ENCODE measurements at places on chromosomes 12 and 14.

DNA sequence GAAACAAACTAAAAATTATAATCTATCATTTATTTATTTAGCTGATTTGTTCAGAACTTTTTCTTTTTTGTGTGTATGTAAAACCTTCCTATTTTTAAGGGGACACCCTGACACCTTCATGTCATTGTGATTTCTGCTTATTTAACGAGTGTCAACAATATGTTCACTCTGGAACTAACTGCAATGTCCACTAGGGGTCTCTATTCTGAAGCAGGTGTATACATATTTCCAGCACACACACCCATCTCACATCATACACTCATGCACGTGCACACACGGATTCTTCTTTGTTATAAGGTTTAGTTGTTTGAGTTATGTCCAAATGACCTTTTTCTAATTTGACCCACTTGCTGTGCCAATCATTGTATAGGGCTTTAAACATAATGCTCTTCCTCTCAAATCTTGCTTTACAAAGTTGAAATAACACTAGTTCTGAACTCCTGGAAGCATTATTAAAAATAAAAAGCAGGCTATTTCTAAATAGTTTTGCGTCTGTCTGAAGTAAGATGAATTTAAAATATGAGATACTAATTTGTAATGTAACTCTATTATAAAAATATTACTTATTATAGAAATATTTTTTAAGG lies 15.5 kb downstream of the E2F7 start:
- no peak for DNase-seq

DNA sequence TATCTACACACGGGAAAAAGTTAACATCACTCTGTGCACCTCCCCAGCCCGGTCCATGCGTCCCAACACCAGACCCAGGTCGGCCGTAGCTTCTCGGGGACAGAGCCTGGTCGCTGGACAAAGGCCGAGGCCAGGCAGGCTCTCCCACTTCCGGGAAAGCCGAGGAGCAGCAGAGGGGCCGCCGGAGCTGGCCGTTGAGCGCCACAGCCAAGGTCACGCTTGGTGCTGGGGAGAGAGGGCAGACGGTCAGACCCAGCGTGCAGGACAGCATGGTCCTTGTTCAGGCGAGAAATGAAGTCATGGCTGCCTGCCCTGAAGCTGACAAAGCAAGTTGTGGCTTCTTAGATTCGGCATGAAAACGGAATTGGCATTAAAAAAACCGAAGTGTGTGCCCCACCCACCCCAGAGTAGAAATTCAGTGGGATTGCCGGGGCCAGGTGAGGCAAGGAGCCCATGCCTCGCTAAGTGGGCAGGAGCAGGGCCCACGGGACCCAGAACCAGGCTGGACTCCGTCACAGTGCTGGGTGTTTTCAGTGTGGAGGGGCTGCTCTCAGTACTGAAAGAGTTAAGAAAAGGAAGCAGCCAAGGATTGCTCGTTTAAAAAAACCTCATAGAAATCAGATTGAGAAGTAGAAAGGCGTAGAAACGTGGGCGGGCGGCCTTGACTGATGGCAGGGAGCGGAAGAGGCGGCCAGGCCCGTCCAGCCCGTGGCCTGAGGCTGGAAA lies 4.3 kb downstream of the ARL6IP4 start:
- no peak for DNase-seq

DNA sequence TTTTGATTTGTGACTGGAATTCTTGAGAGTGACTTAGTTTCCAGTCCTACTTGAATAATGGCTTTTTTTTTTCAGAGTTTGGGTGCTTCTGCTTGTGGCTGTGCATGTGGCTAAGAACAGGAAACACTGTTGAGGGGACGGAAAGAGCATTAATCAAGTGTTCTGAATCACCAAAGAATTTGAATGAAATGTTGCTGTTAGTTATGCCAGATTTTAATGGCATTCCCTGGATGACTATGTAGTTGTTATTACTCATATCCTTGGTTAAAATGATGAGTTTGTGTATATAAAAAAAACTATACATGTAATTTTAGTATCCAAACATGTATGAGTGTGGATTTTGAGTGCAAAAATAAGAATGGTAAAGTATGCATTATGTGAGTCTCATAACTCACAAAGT lies 347.9 kb downstream of the BCAT1 start:
- no peak for DNase-seq

GRCh38 chr12:24553259-24553658 lies 395.6 kb downstream of the BCAT1 start:
- DNase-seq = no peak

- no peak for DNase-seq
Measured at GRCh38 chr12:126936181-126936851, 1330.7 kb upstream of the TMEM132C start.

GRCh38 chr12:105922670-105923102 lies 216.1 kb downstream of the NUAK1 start:
- no peak for DNase-seq

DNA sequence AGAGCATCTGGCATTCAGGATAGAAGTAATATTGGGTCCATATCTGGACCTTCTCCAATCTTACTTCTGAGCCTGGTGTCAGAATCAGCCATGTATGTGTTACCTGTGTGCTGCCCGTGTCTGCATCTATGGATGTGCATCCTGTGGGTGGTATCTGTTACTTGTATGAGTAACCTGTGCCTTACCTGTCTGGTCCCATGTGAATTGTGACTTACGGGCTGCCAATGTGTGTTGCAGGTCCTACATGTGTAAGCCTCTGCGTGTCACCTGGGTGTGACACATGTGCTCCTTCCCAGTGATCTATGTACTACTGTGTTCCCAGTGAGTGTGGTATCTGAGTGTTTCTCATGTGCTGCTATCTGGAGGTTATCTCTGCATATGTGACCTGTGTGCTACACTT lies 208.4 kb downstream of the ADGRD1 start:
- no peak for DNase-seq

GRCh38 chr14:32121948-32122347 lies 44.8 kb downstream of the ARHGAP5 start:
- no peak for DNase-seq

DNA sequence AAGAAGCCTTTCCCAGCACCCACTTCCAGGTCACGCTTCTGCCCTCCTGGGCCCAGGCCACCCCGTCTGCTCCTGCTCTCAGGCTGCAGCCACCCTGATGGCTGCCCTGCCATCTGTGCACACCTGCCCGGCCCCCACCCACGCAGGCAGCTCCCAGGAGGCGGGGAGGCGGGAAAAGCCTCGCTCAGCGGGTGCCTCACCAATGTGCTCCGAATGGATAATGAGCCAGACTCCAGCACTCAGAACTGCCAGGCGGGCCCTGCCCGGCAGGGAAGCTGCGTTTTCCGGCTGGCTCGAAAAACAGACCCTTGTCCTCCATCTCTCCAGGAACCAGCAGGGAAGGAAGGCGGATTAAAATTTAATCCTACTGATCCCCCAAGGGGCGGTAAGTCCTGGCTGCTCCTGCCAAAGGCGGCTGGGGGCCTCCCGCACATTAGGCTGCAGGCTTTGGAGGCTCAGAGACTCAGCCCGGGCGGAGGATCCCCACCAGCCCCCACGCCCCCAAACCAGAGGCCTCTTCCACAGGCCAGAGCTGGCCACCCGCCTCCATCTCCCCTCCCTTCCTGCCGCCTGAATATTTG lies 104.0 kb downstream of the NCOR2 start:
- DNase-seq = no peak

DNA sequence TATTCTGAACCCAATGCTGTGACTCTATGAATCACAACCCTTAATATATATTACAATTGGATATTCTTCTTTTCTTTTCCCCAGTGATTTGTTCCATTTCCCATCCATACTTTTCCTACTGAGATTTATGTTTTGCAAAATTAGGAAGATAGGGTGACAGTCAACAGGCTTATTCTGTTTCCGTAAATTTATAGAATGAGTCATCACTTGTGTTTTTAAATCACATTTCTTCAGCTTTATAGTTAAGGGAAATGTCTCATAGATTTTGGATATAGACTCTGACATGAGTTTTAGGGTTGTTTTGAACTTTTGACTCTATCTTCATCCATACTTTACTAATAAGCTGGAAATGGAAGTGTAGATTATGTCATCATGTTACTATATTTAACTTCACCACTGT lies 661.6 kb upstream of the FBXO33 start:
- DNase-seq = no peak

DNA sequence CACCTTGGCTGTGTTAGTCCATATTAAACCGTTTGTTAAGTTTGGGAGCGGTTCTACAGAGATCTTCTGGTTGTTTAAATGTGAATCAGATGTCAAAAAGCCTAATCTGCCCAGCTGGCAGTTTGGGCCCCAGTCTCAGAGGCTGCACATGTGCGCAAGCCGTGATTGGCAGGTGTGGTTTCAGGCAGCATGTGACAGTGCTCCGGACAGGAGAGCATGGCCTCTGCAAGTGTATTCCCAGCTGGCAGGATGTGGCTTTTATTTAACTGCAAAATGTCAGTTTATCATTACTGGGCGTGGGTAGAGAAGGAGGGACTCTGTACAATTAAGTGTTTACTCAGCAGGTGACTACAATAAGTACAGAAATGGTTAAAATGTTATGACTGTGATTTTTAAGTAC lies 77.5 kb downstream of the PELI2 start:
- DNase-seq = no peak

DNA sequence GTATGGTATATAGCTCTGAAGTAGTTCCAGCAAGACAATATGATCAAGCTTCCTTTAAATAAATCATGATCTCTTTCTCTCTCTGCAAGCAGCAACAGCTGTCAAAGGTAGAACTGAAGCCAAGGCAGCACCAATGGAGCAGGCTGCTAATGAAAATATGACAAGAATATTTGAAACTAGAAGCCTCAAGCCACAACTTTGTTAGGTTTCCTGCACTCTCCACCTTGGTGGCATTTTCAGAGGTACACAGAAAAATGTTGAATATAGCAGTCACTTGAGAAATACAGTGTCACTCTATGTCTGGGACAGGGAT lies 43.8 kb upstream of the PSMA6 start:
- no peak for DNase-seq

DNA sequence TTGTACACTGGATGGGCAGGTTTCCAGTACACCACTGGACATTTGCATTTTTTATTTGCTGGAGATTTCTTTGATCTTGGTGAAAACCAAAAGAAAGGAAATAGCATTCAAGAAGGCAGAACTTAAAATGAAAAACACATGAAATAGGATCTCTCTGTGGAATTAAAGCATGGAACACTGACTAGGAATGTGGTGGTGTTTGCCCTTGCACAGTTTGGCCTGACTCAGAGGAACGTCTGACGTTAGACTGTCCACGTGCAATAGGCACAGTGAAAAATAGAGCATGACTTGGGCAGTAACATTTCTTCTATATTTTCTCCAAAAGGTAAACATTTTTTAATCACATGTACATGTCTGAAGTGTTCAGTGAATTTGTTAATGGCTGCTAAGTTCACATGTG lies 474.1 kb upstream of the PRICKLE1 start:
- no peak for DNase-seq

GRCh38 chr14:70896981-70897380 lies 10.3 kb upstream of the PCNX1 start:
- no peak for DNase-seq

GRCh38 chr14:61631045-61631687 lies 64.1 kb upstream of the HIF1A start:
- no peak for DNase-seq

DNA sequence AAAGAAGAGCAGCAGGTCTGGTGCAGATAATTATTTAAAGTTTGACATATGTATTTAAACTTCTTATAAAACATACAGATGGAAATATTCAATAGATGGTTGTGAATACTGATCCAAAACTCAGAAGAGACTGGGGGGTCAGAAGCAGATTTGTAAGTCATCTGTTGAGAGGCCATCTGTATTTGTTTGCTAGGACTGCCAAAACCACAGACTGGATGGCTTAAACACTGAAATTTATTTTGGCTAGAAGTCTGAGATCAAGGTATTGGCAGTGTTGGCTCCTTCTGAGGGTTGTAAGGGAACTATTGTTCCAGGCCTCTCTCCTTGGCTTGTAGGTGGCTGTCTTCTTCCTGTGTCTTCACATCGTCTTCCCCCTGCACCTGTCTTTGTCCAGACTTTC lies 153.9 kb downstream of the LRRK2 start:
- DNase-seq = no peak

DNA sequence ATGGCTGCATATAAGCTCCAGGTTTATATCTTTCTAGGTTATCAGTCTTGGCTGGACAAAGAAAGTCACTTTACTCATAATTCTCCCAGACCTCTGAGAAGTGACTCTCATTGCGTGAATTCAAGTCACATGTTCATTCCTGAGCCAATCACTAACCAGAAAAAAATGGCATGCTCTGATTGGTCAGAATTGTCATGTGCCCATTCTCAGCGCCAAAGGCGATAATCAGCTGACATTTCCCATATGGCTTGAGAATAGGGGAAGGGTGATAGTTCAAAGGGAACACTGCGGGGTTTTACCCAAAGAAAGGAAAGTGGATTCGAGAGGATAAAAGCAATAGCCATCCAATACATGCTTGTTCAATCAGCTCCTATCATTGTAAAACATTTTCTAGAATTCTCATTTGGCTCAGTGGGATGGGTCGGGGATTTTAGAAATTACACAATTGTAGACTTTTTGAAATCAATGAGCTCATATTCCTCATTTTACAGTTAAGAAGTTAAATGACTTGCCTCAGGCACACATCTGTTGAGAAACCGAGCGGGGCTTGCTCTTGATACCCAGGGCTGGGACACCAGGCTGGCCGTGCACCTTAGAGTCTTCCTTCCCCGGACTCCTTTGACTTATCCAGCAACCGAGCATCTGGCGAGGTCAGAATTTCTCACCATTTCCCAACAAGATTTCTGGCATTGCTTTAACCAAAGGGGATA lies 454.0 kb upstream of the TBX3 start:
- no peak for DNase-seq

- DNase-seq = no peak
Measured at GRCh38 chr12:108146035-108146893, 17.2 kb downstream of the WSCD2 start.

- DNase-seq = no peak
Measured at GRCh38 chr12:21429994-21430393, 7.5 kb upstream of the PYROXD1 start.

All from activated naive CD8-positive, alpha-beta T cell treated with anti-CD3 and anti-CD28 coated beads, Interleukin-2, amount 50 U/mL, for 16 hours (primary cell).